Right lobe of liver (tissue), 6 donors: ENCODE measurements at places on chromosomes 5 and 9. TPM values are rescaled to one million over a fixed set of nuclear protein-coding genes. Genes with fewer than 3 reads are reported as not detected.

- no peak overlapping the region for H3K4me3 ChIP-seq
- H3K36me3 ChIP-seq = no peaks in the 10 kb centered on the region
- DNase-seq = no peak
- no peaks in the 10 kb centered on the region for H3K4me1 ChIP-seq
Observed at GRCh38 chr5:156395306-156395675, 68.3 kb downstream of the SGCD start.

DNA sequence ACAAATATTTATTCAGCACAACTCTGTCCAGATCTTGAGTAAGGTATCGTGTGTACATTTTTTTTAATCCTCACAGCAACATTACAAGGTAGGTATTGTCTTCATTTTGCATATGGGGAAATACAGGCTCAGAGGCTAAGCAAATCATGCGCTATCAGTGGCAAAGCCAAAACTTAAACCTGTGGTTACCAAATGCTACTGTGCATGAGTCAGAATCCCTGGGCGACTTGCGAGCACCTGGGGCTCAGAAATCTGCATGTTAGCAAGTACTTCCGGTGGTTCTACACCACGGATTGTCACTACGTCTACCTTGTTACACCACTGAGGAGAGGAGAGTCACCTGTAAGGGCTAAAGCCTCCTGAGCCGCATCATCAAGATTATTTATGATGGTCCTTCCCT is 21.3 kb downstream of the C5orf58 start:
- peaks cover 2% of the 10 kb centered on the region for H3K36me3 ChIP-seq
- DNase-seq = no peak
- no peak overlapping the region for H3K4me3 ChIP-seq
- no peaks in the 10 kb centered on the region for H3K4me1 ChIP-seq
- H3K27me3 ChIP-seq = no peaks in the 10 kb centered on the region
- H3K27ac ChIP-seq = no peak overlapping the region

DNA sequence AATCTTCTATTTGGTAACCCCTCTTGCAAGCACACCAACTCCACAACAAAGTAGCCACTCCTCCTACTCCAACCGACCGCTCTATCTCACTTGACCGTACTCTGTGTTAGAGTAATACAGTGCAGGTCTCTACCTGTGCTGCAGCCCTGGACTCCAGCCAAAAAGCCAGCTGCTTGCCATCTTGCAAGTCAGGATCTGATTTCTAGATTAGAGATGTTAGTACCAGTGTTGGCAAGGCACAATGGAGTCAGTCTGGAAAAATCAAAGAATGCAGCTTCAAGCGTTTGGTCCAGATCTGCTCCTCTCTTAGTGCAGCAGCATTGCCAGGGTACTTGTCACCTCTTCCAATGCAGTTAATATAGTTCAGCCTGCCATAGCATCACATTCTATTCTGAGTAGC is 477.6 kb downstream of the ZSWIM6 start:
- no peaks in the 10 kb centered on the region for H3K36me3 ChIP-seq
- no peaks in the 10 kb centered on the region for H3K27me3 ChIP-seq
- H3K27ac ChIP-seq = no peak overlapping the region
- no peaks in the 10 kb centered on the region for H3K4me1 ChIP-seq

- no peak overlapping the region for H3K4me3 ChIP-seq
- no peaks in the 10 kb centered on the region for H3K36me3 ChIP-seq
- H3K4me1 ChIP-seq = no peaks in the 10 kb centered on the region
- no peak for DNase-seq
Observed at GRCh38 chr5:36416605-36417004, 114.9 kb upstream of the RANBP3L start.

- no peak for DNase-seq
- no peak overlapping the region for H3K4me3 ChIP-seq
- peaks cover 42% of the 10 kb centered on the region for H3K36me3 ChIP-seq
- H3K4me1 ChIP-seq = no peaks in the 10 kb centered on the region
Observed at GRCh38 chr5:126492939-126493338, 69.7 kb downstream of the GRAMD2B start.

DNA sequence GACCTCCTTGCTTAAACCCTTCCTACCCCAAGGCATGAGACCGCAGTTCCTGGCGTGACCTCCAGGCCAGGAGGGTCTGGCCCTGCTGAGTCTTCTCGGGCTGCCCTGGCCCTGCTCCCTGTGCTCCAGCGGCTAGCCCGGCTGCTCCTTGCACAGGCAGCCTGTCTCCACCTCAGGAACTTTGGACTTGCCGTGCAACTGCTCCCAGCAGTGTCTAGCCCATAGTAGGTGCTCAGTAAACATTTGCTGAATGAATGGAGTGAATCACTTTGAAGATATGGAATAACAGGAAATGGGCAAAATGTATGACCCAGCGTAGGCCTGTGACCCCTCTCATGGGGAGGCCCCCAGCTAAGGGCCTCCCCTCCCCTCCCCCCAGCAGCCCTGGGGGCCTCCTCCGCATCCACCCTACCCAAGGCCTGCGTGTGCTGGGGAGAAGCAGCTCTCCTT is 127.1 kb downstream of the ZNF354C start:
- peak; percentile 31 for DNase-seq
- H3K4me1 ChIP-seq = no peaks in the 10 kb centered on the region
- H3K36me3 ChIP-seq = no peaks in the 10 kb centered on the region

DNA sequence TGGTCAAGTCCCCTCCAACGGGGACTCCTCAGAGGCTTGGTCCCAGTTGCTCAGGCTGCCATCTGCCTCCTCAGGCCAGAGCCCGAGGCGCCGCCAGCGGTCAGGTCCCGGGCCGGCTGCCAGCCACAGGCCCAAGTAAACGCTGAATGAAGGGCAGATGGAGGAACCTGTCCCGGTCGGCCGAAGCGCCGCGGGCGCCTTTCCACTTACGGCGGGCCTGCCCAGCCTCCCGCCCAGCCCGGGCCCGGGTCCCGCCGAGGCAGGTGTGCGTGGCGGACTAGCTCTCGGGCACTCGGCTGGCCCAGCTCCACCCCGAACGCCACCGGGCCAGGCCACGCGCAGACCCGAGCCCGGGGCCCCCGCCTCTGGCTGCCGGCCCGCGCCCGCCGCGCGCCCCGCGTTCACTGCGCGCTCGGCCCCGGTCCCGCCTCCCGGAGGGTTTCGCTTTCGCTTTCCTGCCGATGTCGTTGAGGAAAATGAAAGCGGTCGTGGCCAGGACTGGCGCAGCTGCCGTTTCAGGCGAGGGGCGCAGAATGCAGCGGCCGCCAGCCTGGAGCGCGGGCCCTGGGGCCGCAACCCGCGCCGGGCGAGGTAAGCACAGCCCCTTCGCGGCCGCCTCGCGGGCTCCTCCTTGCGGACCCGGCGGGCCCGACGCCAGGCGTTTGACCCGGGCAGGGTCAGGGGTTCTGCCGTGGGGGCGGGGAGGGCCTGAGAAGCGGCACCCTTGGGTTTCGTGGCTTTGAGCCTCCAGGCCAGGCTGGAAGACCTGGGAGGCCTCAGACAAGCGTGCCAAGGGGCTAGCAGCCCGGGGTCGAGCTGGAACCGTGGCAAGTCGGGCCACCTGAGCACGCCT is 41.2 kb downstream of the SLC22A5 start:
- H3K36me3 ChIP-seq = no peaks in the 10 kb centered on the region
- peak; percentile 91 for DNase-seq
- H3K4me3 ChIP-seq = peak overlapping the region; percentile 65
- H3K4me1 ChIP-seq = peaks cover 55% of the 10 kb centered on the region
- H3K27me3 ChIP-seq = no peaks in the 10 kb centered on the region

The AGGF1 gene
- total RNA-seq = 11.8 TPM

The PCA3 gene
- 0.09 TPM for total RNA-seq
